ENCODE measurements at places on chromosomes 7 and 10.

GRCh38 chr10:86964847-86965190 is 3.5 kb upstream of the ADIRF start:
- H3K4me1 ChIP-seq, result peaks cover 27% of the 10 kb centered on the region
- H3K27ac ChIP-seq, result peak overlapping the region; percentile 36
- no peaks in the 10 kb centered on the region for H3K36me3 ChIP-seq
- H3K4me3 ChIP-seq, result no peak overlapping the region
- H3K27me3 ChIP-seq, result no peaks in the 10 kb centered on the region

DNA sequence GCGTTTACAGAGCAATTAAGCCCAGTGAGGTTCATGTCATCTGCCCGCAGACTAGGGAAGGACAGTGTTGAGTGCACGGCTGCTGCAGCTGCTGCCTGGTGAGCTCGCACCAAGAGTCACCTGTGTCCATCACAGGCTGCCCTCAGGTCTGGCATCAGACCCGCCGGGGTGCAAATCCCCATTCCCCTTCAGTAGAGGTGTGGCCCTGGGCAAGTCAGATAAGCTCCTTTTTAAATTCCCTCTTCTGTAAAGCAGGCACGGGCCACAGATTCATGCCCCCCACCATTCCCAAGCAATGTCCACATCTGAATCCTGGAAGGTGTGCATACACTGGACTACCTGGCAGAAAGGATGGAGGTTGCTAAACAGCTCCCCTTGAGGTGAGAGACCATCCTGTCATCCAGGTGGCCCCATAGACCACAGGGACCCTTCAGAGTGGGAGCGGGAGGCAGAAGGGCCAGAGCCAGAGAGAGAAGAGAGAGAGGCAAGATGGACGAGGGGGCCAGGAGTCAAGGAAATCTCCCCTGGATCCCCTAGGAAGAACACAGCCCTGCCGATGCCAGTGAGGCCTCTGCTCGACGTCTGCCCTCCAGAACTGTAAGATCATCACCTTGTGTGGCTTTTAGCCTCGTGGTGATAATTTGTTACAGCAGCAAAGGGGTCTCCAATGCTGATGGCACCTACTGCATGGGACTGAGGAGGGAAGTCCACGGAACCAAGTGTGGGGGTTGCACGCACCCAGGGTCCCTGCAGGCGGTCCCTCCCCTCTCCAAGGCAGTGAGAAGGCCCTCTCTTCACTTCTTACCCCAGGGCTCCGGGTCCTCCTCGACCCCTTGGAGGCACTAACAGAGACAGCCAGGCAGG is 168.8 kb downstream of the TCERG1L start:
- H3K27me3 ChIP-seq, result no peaks in the 10 kb centered on the region
- H3K4me3 ChIP-seq, result no peak overlapping the region
- H3K4me1 ChIP-seq, result no peaks in the 10 kb centered on the region
- no peak for DNase-seq

DNA sequence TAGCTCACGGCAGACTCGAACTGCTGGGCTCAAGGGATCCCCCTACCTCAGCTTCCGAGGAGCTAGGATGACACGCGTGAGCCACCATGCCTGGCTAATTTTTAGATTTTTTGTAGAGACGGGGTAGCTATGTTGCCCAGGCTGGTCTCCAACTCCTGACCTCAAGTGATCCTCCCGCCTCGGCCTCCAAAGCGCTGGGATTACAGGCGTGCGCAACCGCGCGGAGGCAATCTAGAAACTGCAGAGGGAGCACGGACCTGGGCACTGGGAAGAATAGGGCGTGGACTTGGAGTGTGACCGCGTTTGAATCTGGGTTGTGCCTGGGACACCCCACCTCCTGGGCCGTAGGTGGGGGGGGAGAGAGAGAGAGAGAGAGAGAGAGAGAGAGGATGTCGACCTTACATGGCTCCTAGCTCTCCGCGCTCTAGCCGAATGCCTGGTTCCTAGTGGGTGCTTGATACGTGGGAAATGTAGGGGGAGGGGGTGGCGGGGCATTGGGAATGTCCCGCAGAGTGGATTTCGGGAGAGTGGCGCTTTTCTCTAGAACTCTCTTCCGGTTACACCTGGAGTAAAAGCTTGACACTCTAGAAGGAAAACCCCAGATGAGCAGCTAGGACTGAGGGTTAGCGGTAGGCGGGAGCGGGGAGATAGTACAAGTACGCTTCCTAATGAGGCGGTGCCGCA is 1.2 kb upstream of the MAP3K8 start:
- no peaks in the 10 kb centered on the region for H3K4me1 ChIP-seq
- H3K27ac ChIP-seq, result peak overlapping the region; percentile 97
- no peaks in the 10 kb centered on the region for H3K36me3 ChIP-seq
- peak; percentile 48 for DNase-seq
- no peaks in the 10 kb centered on the region for H3K27me3 ChIP-seq
- peak overlapping the region; percentile 68 for H3K4me3 ChIP-seq

DNA sequence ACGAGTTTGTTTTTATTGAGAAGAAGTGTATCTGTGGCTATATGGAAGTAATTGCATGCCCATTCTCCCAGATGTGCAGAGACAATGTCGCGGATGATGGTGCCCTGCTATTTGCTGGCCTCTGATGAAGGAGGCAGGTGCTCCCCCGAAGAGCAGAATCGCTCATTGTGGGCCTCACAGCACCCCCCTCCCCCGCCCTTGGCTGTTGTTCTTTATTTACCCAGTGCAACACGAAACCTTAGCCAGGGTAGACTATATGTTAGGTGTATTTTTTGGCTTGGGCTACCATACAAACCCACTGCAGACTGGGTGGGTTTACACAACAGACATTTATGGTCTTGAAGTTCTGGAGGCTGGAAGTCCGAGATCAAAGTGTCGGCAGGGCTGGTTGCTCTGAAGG is 3.4 kb upstream of the ADCY1 start:
- H3K36me3 ChIP-seq, result no peaks in the 10 kb centered on the region
- H3K27me3 ChIP-seq, result no peaks in the 10 kb centered on the region
- no peaks in the 10 kb centered on the region for H3K4me1 ChIP-seq
- no peak overlapping the region for H3K4me3 ChIP-seq

DNA sequence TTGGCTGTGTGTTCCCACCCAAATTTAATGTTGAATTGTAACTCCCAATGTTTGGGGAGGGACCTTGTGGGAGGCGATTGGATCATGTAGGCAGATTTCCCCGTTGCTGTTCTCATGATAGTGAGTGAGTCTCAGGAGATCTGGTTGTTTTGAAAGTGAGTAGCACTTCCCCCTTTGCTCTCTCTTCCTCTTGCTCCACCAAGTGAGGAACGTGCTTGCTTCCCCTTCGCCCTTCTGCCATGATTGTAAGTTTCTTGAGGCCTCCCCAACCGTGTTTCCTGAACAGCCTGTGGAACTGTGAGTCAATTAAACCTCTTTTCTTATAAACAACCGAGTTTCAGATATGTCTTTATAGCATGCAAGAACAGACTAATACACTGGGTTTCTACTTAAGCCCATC is 176.3 kb downstream of the CDK14 start:
- H3K4me3 ChIP-seq, result no peak overlapping the region
- H3K27me3 ChIP-seq, result no peaks in the 10 kb centered on the region
- no peak overlapping the region for H3K27ac ChIP-seq
- no peaks in the 10 kb centered on the region for H3K4me1 ChIP-seq
- DNase-seq, result no peak

GRCh38 chr7:29345590-29345989 is 151.0 kb downstream of the CHN2 start:
- no peaks in the 10 kb centered on the region for H3K4me1 ChIP-seq
- H3K36me3 ChIP-seq, result no peaks in the 10 kb centered on the region
- H3K27me3 ChIP-seq, result no peaks in the 10 kb centered on the region
